CD4-positive, alpha-beta memory T cell (primary cell): ENCODE measurements at places on chromosomes 7 and 10.

- DNase-seq = no peak
- H3K27me3 ChIP-seq = peaks cover 4% of the 10 kb centered on the region
- H3K36me3 ChIP-seq = no peaks in the 10 kb centered on the region
- H3K4me1 ChIP-seq = peaks cover 25% of the 10 kb centered on the region
- H3K4me3 ChIP-seq = no peak overlapping the region
These were observed 35.1 kb upstream of the NPVF start for GRCh38 chr7:25263337-25263736.

DNA sequence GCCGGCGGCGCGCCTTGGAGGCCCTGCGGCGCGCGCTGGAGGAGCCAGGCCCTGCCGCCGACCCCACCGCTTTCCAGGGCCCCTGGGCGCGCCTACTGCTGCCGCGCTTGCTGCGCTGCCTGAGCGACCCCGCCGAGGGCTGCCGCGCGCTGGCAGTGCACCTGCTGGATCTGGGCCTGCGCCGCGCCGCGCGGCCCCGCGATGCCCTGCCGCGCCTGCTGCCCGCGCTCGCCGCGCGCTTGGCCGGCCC, 280 bp downstream of the DNAAF5 start:
- H3K27me3 ChIP-seq = no peaks in the 10 kb centered on the region
- DNase-seq = no peak
- H3K4me1 ChIP-seq = peaks cover 17% of the 10 kb centered on the region

DNA sequence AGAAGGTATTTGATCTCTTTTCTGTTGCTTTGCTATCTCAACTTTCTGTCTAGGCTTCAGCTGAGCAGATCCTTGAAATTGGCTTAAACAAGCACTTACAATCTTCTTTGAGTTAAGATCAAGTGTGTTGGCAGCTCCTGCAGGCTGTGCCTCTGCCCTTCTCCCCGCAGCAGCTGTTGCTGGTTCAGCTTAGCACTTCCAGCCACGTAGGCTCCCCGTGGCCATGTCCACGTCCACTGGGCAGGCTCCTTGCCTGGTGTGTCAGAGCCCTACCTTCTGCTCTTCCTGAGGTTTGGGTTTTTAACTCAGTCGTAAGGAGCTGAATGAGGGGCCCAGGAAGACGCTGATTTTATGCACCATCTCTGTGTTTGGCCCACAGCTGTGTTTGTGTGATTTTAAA, 47.2 kb downstream of the CAMK1D start:
- no peak for DNase-seq
- no peaks in the 10 kb centered on the region for H3K4me1 ChIP-seq
- H3K27ac ChIP-seq = no peak overlapping the region

- H3K36me3 ChIP-seq = no peaks in the 10 kb centered on the region
- peaks cover 33% of the 10 kb centered on the region for H3K4me1 ChIP-seq
- peak; percentile 14 for DNase-seq
These were observed 290.9 kb upstream of the NFE2L3 start for GRCh38 chr7:25861164-25861496.

- peaks cover 24% of the 10 kb centered on the region for H3K4me1 ChIP-seq
- H3K36me3 ChIP-seq = no peaks in the 10 kb centered on the region
- H3K4me3 ChIP-seq = no peak overlapping the region
- H3K27me3 ChIP-seq = no peaks in the 10 kb centered on the region
- DNase-seq = peak; percentile 56
- H3K27ac ChIP-seq = no peak overlapping the region
These were observed 128.5 kb downstream of the MAD1L1 start for GRCh38 chr7:2104107-2104710.
